Bronchial smooth muscle cell (primary cell): ENCODE measurements at places on chromosomes 3 and 15. TPM values are rescaled to one million over a fixed set of nuclear protein-coding genes. Genes with fewer than 3 reads are reported as not detected.

P3H2 gene
- 2.6 and 4.3 TPM in 2 replicates for total RNA-seq

PCLAF gene
- 11.2 and 20.8 TPM in 2 replicates for total RNA-seq

NPAP1 gene
- under 0.01 TPM in 1 of 2 replicates, not detected in the other for total RNA-seq

LEKR1 gene
- total RNA-seq = 0.26 and 0.32 TPM in 2 replicates

CHDH gene
- 0.09 and 0.16 TPM in 2 replicates for total RNA-seq

LRRC15 gene
- 0.26 and 2.7 TPM in 2 replicates for total RNA-seq
